Iris pigment epithelial cell (primary cell): ENCODE measurements at places on chromosomes 7 and 10.

GRCh38 chr10:65846541-65846940, 1079.3 kb upstream of the LRRTM3 start:
- no peak for DNase-seq

- no peak for DNase-seq
These were observed 18.3 kb downstream of the UNC5B start for GRCh38 chr10:71230656-71231025.

- DNase-seq, result peak; percentile 91
These were observed 72.9 kb upstream of the STEAP1B start for GRCh38 chr7:22572937-22573336.

DNA sequence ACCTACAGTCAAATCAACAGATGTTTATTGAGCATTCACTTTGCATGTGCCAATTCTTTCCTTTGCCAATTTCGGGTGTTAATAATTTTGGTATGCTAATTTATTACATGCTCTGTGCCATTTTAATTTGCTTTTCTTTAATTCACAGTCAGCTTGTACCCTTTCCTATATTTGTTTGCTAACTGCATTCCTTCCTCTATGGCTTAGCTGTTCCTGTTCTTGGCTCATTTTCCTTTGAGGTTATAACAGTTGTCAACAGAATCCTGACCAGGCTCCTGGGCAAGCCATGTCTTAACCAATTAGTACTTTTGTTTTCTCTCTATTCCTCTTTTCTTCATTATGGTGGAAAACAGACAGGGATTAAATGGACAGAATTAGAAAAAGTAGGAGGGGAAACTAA, 73.6 kb upstream of the RPA3 start:
- peak; percentile 46 for DNase-seq

- DNase-seq, result peak; percentile 8
These were observed 176.2 kb upstream of the CDCA7L start for GRCh38 chr7:22121702-22122474.

DNA sequence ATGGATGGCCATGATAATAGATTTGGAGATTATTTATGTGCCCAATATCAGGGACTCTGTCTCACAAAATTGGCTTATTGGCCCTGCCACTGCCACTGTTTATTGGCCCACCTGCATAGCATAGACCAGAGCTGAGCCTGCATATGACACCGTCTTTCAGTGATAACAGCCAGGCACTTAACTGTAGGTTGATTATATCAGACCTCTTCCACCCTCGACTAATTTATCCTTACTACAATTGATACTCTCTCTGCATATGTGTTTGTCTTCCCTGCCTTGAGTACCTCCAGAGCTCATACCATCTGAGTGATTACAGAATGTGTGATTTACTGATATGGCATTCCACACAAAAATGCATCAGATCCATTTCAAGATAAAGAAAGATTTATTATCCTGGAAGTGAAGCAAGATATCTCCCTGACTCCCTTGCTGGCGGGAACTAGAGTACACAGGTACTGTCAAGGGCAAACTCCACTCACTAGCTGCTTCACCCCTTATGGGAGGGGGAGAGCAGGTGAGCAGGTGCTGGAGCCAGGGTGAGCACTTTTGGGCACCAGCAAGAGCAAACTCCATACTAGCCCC, 13.1 kb upstream of the SAMD9L start:
- DNase-seq, result no peak

DNA sequence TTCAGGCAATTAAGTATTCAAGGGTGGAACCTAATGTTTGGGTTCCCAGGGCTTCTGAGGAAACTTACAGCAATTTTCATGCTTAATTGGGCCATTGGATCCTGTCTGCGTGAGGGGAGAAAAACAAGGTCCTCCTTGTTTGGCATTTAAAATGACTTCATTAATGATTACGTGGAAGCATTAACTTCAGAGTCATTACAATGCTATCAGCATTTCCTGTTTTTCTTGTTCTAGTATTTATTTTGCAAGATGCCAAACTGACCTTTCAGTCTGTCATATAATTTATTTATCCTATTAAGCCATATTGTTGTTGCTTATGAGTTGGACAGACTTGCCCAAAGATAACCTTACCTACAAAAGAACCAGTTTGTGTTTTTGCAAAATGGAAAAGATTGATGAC, 324.1 kb upstream of the LRRN3 start:
- no peak for DNase-seq

- DNase-seq, result no peak
These were observed 909 bp upstream of the AKR1D1 start for GRCh38 chr7:138075350-138075749.

- DNase-seq, result no peak
These were observed 8.4 kb downstream of the COL13A1 start for GRCh38 chr10:69810097-69810496.

DNA sequence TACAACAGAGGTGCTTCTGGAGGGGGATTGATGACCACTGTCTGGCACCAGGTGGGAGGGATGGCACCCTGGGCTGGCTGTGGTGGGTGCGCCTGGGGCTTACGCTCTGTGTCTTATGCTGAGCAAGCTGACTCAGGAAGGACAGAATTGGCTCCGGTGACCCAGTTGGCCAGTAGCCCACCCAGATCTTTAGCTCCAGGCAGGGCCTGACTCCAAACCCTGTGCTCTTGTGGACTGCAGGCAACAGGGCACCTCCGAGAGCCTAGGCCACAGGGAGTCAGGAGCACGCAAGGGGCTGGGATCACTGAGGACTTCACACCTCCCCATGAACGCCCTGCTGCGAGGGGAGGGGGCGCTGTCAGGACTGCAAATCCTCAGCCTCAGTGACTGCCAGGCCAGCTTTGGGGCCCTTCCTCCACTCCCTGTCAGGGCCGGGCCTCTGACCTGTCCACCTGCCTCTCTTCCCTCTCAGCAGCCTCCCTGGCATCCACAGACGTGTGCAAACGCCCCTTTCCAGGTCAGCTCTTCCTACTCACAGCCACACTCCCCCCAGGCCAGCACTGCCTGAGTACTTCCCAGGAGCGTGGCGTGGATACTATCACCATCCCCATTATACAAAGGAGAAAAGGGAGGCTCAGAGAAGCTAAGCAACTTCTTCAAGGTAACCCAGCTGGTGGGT, 118.7 kb downstream of the SLIT1 start:
- DNase-seq, result no peak

DNA sequence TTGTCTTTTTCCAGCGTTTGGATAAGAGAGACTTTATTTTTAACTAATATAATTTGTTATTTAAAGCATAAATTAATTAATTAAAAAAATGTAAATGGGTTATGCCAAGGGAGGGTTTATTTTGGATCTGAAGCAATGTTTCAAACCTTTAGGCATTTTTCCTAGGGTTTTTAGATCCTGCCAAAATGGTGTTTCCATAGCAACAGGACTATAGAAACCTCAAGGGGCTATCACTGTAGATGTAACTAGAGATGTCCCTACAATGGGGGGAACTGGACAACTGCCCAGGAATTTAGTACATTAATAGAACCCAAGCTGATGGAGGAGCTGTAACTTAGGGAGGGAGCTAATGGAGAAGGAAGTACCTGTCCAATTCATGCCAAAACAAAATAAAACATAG, 57.3 kb downstream of the SLC39A12 start:
- DNase-seq, result no peak

- DNase-seq, result no peak
These were observed 1252.2 kb downstream of the REEP3 start for GRCh38 chr10:64773357-64773756.

- DNase-seq, result no peak
These were observed 285.0 kb downstream of the SUGCT start for GRCh38 chr7:40419806-40420205.

GRCh38 chr7:114085592-114086501, 167.0 kb upstream of the PPP1R3A start:
- peak; percentile 55 for DNase-seq

GRCh38 chr7:93935102-93935501, 13.6 kb downstream of the GNG11 start:
- DNase-seq, result no peak

DNA sequence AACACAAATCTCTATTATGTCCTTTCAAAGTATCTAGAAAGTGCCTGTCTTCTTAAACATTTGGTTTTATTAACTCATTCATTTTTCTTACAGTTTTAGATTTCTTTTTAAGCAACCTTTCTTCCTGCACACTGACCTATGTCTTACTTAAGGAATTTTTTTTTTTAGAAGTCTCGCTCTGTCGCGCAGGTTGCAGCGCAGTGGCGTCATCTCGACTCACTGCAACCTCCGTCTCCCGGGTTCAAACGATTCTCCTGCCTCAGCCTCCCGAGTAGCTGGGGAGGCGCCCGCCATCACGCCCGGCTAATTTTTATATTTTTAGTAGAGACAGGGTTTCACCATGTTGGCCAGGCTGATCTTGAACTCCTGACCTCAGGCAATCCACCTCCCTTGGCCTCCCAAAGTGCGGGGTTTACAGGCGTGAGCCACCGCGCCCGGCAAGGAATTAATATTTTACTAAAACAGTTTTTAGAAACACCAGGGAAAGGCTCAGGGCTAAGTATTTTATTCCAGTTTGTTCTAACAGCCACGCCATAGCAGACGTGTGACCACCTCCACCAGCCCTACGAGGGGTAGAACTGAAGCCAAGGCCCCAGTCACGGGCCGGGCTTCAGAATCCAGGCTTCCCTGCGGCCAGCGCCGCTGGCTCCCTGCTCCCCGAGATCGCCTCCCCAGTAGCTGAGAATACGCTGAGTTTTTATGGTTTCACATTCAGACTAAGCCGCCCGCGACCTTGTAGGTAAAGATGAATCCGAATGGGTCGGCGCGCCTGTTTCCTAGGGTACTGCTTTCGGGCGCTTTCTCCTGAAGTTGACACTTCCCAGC, 941 bp upstream of the LUC7L2 start:
- no peak for DNase-seq

DNA sequence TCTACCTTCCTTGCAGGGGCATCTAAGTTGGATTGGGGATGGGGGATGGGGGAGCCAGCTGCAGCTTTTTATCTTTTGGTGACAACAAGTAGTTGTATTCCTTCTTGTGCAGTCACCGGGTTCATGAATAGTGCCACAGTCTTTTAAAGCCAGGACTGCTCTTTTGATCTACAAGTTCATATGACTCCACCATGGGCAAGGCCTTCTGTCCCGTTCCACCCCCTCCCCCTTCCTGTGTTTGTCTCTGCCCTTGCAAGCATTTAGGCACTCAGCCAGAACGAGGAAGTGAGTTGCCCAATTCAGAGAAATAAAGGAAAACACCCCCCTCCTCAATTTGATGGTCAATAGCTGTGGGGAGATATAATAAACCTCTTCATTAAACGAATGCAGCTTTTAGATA, 44.8 kb upstream of the EGR2 start:
- no peak for DNase-seq

GRCh38 chr10:88254091-88254490, 329.0 kb downstream of the RNLS start:
- DNase-seq, result peak; percentile 86

- DNase-seq, result no peak
These were observed 102.1 kb downstream of the CXCL12 start for GRCh38 chr10:44282626-44283300.

DNA sequence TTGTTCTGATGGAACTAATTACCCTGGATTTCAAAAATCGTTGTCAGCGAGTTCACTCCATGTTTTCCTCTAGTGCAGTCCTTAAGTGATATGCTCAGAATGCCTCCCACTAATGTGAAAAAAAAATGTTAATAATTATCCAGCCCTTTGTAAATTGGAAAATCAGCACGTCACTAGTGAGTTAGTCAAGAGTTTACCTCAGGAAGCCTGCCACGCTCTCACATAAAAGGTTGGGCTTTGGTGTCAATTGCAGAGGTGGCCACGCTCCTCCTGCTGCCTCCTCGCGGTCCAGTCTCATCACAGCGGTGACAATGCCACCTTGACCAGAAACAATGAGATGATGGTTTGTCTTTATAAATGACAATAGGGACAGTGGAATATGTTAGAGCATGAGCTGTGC, 22.5 kb downstream of the UPP1 start:
- DNase-seq, result no peak

DNA sequence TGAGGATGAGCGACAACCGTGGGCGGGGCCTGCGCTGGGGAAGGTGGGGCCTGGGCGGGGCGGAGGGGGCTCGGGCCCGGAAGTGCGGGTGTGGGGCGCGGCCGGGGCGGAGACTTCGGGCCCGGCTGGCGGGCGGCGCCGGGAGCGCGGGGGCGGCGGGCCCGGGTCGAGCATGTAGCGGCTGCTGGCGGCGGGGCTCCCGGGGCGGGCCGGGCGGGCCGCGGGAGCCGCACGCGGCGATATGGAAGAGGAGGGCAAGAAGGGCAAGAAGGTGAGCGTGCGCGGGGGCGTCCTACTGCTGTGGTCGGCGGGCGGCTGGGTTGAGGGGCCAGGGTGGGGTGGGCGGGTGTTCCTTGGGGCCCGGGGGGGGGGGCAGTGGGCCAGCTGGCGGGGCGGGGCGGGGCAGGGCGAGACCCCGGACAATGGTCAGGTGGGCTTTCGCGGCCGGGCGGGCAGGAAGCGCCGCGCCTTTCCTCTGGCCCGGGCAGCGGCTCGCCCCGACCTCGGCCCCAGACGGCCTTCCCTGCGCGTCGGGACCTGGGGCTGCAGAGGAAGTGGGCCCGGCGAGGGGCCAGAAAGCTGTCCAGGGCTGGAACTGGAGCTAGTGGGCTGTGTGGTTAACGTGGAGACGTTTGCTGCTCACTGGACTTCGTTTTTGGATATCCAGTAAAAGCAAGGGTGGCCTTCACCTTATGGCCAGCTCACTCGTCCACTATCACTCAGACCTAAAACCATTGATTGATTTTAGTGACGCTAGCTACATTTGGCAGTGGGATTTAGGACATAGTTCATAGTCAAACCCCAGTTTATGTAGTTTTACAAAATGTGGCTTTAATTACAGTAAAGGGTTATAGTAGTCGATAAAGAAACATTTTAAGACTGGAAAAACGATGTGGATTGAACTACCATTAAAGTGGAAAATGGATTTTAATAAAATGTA, at the start of gene CCM2:
CCM2 (plus strand) TSS at position 109 of the 940 bp plus-strand sequence; CDS start at position 242, 133 bp downstream.
- peak; percentile 37 for DNase-seq

DNA sequence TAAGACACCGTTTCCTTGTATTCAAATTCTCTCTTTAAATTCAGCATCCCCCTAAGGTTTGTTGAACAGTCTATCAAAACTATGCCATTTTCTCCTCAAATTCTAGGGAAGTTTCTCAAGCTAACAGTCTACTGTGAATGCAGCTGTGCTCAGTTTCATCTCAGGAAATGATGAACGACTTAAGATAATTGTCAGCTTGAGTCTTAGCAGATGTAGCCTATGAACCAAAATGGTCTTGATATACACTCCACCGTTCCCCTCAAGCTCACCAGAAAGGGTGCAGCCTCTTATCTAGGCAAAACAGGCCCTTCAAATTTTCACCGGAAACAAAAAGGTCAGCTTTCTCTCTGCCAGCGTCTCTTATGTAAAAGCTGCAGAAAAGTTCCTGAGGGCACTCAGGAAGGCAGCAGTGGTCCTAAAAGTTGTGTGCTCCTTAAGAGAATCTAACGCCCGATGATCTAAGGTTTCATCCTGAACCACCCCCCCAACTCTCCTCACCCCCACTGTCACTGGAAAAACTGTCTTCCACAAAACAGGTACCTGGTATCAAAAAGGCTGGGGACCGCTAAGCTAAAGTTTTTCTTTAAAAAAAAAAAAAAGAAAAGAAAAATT, 2.1 kb downstream of the DNAJC9 start:
- DNase-seq, result no peak

DNA sequence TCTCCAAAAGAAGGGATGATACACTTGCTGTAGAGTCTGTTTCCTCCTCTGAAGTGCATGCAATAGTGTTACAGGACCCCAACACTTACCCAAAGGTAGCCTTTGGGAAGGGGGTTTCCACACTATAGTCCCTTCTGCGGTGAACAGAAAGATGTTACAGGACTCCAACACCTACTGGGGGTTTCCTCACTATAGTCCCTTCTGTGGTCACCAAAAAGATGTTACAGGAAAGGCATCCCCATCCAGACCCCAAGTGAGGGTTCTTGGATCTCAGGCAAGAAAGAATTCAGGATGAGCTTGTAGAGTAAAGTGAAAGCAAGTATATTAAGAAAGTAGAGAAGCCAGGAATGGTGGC, 69.2 kb upstream of the PIK3CG start:
- DNase-seq, result no peak
